SK-N-SH (cell line): ENCODE measurements at places on chromosomes 16 and 17.

- no peaks in the 10 kb centered on the region for H3K27me3 ChIP-seq
- no peaks in the 10 kb centered on the region for H3K4me1 ChIP-seq
- no peak overlapping the region for H3K27ac ChIP-seq
- no peaks in the 10 kb centered on the region for H3K36me3 ChIP-seq
- H3K4me3 ChIP-seq = no peak overlapping the region
These were observed 74.0 kb downstream of the N4BP1 start for GRCh38 chr16:48535831-48536613.

- no peak for DNase-seq
- no peak overlapping the region for H3K4me3 ChIP-seq
- no peaks in the 10 kb centered on the region for H3K27me3 ChIP-seq
These were observed 1126.8 kb downstream of the CDH11 start for GRCh38 chr16:63995025-63995424.

DNA sequence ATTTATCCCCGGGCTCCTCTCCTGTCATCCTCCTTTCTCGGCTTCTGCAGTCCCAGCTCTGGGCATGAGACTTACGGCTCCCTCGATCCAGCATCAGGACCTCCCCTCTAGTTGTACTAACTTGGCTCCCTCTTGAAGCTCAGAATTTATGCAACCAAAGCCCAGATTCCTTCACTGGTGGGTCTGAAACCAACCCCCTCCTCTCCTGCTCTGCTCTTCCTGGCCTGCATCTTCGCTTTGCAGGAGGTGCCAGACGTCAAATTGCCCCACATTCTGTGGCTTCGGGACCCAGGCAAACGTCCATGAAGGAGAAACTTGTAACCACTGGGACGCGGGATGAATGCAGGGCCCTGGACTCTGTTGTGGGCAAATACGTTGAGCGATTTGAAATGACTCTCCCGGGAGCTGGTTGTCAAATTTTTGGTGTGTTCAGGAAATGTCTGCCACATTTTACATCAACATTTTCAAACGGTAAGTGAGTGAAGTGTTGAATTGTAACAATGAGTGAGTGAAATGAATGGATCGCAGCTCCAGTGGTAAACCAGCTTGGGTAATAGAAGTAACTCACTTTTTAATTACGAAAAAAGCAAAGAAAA lies 29.3 kb upstream of the ELAC2 start:
- no peaks in the 10 kb centered on the region for H3K4me1 ChIP-seq
- H3K27me3 ChIP-seq = peaks cover 28% of the 10 kb centered on the region
- H3K4me3 ChIP-seq = no peak overlapping the region

DNA sequence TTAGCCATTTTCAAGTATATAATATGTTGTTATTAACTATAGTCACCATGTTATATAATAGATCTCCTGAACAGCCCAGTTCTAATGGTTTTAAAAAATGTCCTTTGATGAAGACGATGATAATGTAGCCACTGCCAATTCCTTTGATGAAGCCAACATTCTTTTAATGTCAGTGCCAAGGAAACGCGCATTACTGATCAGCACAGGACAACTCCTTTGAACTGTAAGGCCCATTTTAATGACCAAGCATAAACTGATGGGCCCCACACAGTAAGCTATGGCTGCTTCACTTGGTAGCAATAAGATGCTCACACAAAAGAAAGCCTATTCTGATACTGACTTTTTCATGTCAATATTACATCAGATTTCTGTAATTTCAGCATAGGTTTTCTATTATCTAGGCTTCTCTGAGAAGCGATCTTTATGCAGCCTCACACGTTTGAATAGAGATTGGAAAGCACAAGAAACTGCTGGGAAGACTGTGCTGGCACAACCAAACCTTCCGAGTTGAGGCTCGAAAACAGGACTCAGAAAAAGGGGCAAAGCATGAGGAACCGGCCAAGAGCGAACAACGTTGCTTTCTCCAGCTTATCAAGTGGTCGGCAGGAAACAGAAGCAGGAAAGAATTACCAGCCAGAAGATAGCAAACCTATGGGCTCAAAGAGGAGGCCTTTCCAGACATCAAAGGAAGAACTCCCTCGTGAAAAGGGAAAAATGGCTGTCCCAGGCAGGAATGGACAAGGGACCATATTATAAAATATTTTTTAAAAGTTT lies 19.4 kb downstream of the ERN1 start:
- H3K27me3 ChIP-seq = no peaks in the 10 kb centered on the region
- H3K27ac ChIP-seq = no peak overlapping the region
- H3K36me3 ChIP-seq = no peaks in the 10 kb centered on the region
- no peak for DNase-seq
- no peak overlapping the region for H3K4me3 ChIP-seq
